ENCODE measurements at places on chromosomes 3 and 15. TPM values are rescaled to one million over a fixed set of nuclear protein-coding genes. Genes with fewer than 3 reads are reported as not detected.

Gene P3H2
- 1.7 TPM for total RNA-seq

Gene CHST13
- 0.14 TPM for total RNA-seq

Gene ZSCAN29
- total RNA-seq: 28.6 TPM

Gene SMCO1
- total RNA-seq: not detected

Gene MUSTN1
- total RNA-seq: 8.4 TPM

Gene SEC61A1
- total RNA-seq: 256 TPM

Gene ROPN1B
- total RNA-seq: 2.3 TPM

Gene NOX5
- total RNA-seq: 2.2 TPM

Gene NPAP1
- total RNA-seq: 0.13 TPM

Gene HGD
- 0.50 TPM for total RNA-seq

Gene PRKAR2A
- total RNA-seq: 20.2 TPM

Gene NGRN
- 142 TPM for total RNA-seq

Gene EIF5A2
- total RNA-seq: 4.4 TPM

Gene GOLGA8N
- total RNA-seq: 5.7 TPM

Gene AHSG
- total RNA-seq: not detected

Gene MEGF11
- total RNA-seq: 8.5 TPM

Gene PPARG
- total RNA-seq: not detected

Gene ZNF660
- 7.0 TPM for total RNA-seq

Gene HRG
- 0.13 TPM for total RNA-seq

Gene GOLGA8J
- total RNA-seq: not detected

Gene ACP3
- not detected for total RNA-seq

Gene ST8SIA2
- 1.9 TPM for total RNA-seq

Gene KCNMB3
- 3.6 TPM for total RNA-seq

Gene ARPP21
- total RNA-seq: 3.2 TPM

Gene GRIP2
- 4.6 TPM for total RNA-seq

Gene MUC13
- not detected for total RNA-seq

Gene PTPRG
- total RNA-seq: 17.4 TPM

Gene SI
- total RNA-seq: not detected

Gene KIF23
- total RNA-seq: 2.2 TPM

Gene ACOX2
- 8.8 TPM for total RNA-seq

Gene GRK7
- not detected for total RNA-seq

Gene AADAC
- total RNA-seq: not detected

Gene SUSD5
- total RNA-seq: 14.0 TPM

Gene ITGA11
- total RNA-seq: 0.70 TPM

Gene MKRN2OS
- 0.46 TPM for total RNA-seq

Measured in motor neuron (in vitro differentiated cells).